Common myeloid progenitor, CD34-positive (primary cell): ENCODE measurements at places on chromosomes 5 and 9.

DNA sequence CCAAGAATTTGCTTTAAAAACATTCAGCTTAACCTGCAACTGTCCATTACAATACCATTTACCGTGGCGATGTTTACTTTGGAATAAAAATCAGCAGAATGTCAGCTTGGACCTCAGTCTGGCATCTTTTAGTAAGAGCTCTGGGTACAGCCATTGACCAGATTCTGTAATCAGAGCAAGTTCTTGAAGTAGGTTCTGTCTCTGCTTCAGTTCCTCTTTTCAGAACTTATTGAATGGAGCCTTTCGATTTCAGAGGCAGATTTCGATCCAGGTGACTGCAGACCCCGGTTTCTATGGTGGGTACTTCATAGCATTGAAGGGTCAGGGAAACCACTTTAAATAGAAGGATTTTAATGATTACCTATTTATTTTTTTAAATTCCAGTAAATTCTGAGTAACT lies 53.4 kb upstream of the SV2C start:
- no peak for DNase-seq

DNA sequence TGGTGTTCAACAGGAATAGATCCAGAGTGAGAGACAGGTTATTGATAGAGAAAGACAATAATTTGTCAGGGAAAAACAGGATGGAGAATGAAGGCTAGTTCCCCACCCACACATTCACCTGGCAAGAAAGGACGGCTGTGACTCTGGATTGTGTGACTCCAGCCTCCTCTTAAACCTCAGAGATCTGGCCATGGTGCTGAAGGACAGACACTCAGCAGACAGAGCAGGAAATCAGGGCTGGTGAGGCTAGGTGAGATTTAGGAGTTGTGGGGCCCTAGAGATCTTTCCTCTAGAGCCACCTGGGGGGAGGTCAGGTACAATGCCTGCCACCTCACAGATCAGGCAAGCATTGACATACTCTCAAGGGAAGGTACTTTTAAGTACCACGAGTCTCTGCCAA lies 15.2 kb downstream of the OR1B1 start:
- no peak for DNase-seq

- DNase-seq, result no peak
These were observed 106.0 kb downstream of the RGS3 start for GRCh38 chr9:113569472-113570060.

- no peak for DNase-seq
These were observed 355.8 kb upstream of the SMARCA2 start for GRCh38 chr9:1659363-1659690.

DNA sequence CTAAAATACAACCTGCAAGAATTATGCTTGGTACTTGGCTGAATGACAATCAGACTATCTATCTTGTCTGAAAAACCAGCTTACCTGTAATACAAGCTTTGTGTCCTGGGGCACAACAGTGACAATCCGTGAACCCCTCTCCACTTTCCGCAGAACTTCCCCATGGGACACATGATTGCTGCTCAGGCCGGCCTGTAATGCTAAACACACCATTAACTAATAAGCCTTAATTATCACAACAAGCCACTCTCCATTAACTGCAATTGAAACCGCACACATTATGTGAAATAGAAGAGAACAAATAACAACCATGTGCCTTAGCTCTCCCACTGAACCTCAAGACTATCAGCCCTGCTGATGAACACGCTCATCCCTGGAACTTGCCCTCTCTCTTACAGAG lies 33.7 kb downstream of the ELP1 start:
- no peak for DNase-seq

GRCh38 chr9:135719472-135719871 lies 17.5 kb downstream of the KCNT1 start:
- no peak for DNase-seq
